T47D (cell line): ENCODE measurements at places on chromosomes 12 and 14.

GRCh38 chr14:23174296-23175184 lies 8.9 kb downstream of the SLC7A8 start:
- no peak for DNase-seq

DNA sequence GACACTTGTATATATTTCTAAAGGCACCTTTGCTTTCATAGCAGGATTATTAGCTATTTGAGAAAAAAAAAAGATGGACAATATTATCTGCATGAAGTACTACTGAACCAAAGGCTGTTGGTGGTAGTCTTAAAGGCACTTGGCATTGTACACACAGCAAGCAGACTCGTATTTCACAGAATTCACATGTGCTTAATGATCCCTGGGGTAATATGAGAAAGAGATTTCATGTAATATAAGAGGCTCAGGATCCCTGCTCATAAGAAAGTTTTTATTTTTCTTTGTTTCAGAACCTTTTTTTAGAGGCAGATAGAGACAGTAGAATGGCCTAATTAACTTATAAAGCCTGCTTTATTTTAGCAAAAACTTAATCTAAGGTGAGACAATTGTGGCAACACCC lies 59.5 kb downstream of the SYNE2 start:
- no peak for DNase-seq

- peak; percentile 57 for DNase-seq
Measured at GRCh38 chr14:104118006-104118844, 20.2 kb upstream of the KIF26A start.

DNA sequence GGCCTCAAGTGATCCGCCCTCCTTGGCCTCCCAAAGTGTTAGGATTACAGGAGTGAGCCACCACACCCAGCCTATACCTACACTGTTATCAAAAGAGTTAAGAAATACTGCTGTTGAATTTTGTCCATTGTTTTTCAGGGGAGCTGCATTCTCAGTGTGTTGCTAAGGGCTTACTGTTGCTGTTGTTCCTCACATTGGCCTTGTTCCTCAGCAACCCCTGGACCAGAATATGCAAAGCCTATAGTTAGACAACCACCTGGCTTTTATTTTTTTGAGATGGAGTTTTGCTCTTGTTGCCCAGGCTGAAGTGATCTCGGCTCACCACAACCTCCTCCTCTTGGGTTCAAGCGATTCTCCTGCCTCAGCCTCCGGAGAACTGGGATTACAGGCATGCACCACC lies 4.7 kb upstream of the ATP6V0A2 start:
- DNase-seq, result no peak

DNA sequence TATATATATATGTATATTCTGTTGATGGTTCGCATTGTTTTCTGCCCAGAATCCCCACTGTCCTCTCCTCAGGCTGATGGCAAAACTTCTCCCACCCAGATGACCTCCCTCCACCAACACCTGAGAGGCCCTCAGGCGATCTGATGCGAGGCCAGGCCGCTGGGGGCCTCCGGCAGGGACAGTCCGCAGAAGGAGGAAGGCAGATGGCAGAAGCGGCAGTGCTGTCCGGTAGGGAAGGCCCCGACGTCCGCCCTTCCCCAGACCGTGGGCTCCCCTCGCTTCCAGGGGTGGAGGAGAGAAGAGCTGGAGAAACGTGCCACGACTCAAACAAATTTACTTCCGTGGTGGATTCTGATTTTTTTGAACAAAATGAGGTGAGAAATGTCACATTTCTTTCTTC lies 178.3 kb upstream of the RGS6 start:
- DNase-seq, result no peak

GRCh38 chr12:121796855-121797751 lies 3.6 kb upstream of the RHOF start:
- peak; percentile 94 for DNase-seq

DNA sequence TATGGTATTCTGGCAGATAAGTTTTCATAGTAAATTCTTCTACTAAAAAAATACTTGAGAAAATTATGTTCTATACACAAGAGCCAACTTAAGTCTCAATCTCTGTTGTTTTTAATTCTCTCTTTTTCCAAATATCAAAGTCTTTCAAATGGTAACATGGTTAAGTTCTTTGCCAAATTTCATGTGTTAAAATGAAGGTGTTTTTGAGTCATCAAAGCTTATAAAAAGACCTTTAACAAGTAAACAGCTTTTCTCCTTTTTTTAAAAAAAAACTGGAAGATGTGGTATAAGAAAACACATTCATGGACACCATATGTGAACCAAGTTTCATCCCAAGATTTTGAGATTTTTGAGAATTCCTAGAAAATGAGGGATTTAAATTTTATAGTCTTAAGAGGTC lies 111.3 kb downstream of the FOXG1 start:
- DNase-seq, result no peak

GRCh38 chr14:56569174-56569573 lies 10.4 kb upstream of the TMEM260 start:
- DNase-seq, result no peak

- no peak for DNase-seq
Measured at GRCh38 chr12:46304070-46304469, 35.2 kb upstream of the SLC38A1 start.

DNA sequence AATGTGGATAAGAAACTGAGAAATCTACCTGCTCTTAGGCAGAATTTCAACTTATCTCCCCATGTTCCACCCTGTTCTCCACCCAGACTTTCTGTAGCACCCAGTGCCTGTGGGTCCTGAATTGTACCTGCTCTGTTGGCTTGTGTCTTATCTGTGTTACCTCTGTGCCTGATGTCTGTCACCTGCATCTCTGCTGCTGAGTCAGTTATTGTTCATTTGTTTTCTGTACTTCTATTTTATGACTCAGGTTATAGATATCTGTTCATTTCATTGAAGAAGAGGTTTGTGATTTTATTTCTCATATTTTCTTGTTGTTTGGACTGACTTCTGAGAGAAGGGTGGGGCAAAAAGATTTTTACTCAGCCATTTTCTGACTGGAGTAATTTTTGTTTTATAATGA lies 11.7 kb downstream of the SOCS4 start:
- no peak for DNase-seq

DNA sequence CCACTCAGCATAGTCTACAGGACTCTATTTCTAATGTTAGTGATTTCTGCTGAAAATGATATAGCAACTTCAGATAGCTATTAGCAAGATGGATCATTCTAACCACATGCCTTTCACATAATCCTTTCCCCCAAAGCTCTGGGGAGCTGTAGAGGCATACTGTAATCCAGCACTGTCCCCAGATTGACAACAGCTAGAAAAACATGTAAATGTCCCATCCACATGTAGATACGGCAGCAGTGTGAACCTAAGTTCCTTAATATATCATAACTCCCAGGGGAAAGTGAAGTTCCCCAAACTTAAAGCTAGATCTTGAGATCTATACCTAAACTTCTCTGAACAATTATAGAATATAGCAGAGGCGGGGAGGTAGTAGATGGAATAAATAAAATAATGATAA lies 14.0 kb downstream of the ZNF664 start:
- no peak for DNase-seq

GRCh38 chr12:113154351-113154973 lies 4.9 kb downstream of the CFAP73 start:
- no peak for DNase-seq

DNA sequence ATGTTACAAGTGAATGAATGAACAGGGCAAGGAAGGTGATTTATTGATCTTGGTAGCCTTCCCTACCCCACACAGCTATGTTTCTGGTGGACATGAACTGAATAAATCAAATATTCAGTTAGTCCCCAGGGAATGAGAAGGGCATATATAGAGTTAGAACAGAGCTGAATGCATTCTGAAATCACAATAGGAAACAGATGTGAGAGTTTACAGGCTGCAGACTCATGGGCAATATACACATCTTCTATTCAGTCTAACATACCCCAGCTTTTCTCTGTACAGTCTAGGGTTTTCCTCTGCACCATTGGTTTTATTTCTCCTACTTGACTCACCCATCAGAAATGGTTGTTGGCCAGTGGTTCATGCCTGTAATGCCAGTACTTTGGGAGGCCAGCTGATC lies 7.3 kb upstream of the STX2 start:
- no peak for DNase-seq

GRCh38 chr12:121803861-121804416 lies at the start of gene SETD1B:
TSS of gene SETD1B (plus strand) at chr12:121804009. CDS start at chr12:121804738, 729 bp downstream.
- DNase-seq, result peak; percentile 85

- no peak for DNase-seq
Measured at GRCh38 chr12:115507560-115507889, 770.0 kb downstream of the MED13L start.

- DNase-seq, result no peak
Measured at GRCh38 chr12:50661300-50662115, 102.4 kb upstream of the ATF1 start.

GRCh38 chr14:23437133-23438100 lies 2.0 kb upstream of the MYH7 start:
- DNase-seq, result no peak

DNA sequence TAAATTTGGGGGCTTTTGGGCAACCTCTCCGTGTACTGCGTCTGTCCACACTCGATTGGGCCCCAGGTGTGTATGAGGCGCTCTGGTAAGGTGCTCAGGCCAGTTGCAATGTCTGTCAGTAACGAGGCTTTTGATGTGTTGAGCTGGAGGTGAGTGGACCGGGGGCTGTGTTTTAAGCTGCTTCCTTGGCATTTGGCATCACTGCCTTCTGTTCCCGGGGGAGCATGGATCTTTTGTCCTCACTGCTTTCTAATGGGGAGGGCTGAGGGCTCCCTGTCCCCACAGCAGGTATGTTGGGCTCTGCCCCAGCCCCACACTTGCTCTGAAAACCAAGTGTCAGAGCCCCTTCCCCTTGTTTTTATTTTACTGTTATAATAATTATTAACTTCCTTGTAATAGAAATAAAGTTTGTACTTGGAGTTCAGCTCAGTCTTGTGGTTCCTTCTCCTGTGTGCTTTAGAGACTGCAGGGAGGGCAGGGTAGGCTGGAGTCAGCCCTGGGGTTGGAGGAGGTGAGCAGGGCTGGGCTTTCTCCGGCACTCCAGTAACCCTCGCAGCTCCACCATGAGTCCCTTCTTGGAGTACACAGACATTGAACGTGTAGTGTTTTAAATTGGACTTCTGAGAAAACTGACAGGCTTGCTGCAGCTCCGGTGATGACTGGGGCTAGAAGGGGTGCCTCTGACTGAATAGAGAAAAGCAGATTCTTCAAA lies 28.0 kb downstream of the TRAFD1 start:
- DNase-seq, result no peak

GRCh38 chr14:85417396-85417795 lies 112.5 kb upstream of the FLRT2 start:
- DNase-seq, result no peak

DNA sequence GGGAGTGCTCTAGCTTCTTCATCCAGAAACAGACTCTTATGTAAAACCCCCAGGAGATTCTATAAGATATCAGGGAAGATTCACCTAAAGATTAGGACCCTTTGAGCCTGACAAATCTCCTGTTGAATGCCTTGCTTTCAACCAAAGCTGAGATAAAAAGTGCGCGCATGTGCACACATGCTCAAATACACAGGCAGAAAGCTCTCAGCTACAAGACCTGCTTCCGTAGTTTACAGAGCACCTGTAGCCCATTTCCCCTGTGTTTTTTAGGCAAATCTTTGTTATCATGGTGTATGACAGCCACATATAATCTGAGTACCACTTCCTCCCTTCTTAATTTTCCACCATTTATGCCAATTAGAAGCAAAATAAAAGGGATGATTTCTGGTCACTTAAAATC lies 866.9 kb downstream of the NRXN3 start:
- DNase-seq, result no peak
